ENCODE measurements at places on chromosomes 2 and 18.

DNA sequence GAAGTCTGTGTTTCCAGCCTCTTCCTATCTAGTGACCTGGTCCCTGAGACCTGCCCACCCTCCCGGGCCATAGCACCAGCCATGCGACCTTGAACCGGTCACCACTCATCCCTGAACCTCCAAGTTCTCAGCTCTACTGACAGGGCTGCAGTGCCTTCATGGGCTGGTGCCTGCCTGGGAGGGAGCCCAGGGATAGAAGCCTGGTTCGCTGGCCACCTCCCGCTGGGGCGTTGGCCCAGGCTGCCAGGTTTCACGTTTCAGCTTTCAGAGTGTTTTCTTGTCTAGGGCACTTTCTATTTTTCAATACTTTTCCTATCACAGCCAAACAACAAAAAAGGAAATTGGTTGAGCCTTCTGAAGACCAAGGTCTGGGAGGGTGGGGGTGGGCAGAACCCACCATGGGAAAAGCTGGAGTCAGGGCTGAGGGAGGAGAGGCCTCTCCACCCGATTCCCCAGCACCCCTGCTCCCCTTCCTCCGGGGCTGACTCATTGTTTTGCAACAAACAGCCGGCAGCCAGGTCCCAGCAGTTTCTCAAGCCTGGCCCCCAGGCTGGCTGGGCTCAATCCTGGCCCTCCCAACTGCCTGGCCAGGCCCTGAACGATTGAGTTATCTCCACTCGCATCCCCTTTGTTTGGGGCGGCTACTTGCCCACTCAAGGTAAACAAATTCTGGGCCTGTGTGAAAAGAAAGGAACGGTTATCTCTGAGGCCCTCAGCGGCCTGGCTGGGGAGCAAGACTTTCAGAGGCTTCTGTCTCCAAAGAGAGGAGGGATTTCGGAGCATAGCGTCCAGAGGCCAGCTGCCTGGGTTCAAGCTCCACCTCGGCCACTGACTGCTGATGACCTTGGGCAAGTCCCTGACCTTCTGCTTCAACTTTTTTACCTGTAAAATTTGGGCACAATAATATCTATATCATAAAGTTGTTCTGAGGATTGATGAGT lies 47.5 kb downstream of the ZFP36L2 start:
- H3K4me3 ChIP-seq, result peak overlapping the region; percentile 1
- peak overlapping the region; percentile 94 for H3K27ac ChIP-seq
- peak; percentile 82 for DNase-seq
- H3K36me3 ChIP-seq, result no peaks in the 10 kb centered on the region

DNA sequence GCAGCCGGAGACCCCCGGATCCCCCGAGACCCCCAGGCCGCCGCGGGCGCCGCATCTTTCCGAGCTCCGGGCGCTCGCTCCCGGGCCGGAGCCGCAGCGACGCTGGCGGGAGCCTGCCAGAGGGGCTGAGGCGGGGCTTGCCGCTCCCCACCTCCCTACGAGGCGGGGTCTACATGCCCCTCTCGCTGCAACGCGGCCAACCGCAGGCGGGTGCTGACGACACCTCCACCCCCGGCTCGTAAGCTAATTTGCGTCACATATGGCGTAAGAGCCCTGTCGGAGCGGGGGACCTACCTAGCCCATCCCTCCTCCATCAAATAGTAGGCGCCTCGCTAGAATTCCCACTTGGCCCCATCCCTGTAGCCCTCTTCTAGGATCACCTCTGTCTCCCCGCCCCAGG lies at the start of gene PTPRN:
Gene PTPRN, minus strand, starts transcription at position 124 of the 400 bp plus-strand sequence. Its CDS starts 69 bp downstream, at position 55.
- H3K4me3 ChIP-seq, result peak within 1 kb of the TSS; percentile 22
- no peaks in the 10 kb centered on the region for H3K36me3 ChIP-seq
- no peak within 1 kb of the TSS for H3K27ac ChIP-seq
- DNase-seq, result no peak

- H3K27me3 ChIP-seq, result no peaks in the 10 kb centered on the region
- no peak overlapping the region for H3K4me3 ChIP-seq
- H3K4me1 ChIP-seq, result no peaks in the 10 kb centered on the region
- no peak overlapping the region for H3K27ac ChIP-seq
Measured at GRCh38 chr2:163748420-163748819, 12.6 kb upstream of the FIGN start.

GRCh38 chr2:52775674-52776073 lies 991.9 kb upstream of the CHAC2 start:
- H3K27me3 ChIP-seq, result no peaks in the 10 kb centered on the region
- no peaks in the 10 kb centered on the region for H3K4me1 ChIP-seq
- no peaks in the 10 kb centered on the region for H3K36me3 ChIP-seq
- H3K4me3 ChIP-seq, result no peak overlapping the region

- no peak for DNase-seq
- no peaks in the 10 kb centered on the region for H3K27me3 ChIP-seq
- no peak overlapping the region for H3K27ac ChIP-seq
Measured at GRCh38 chr2:201660293-201660895, 17.1 kb upstream of the TMEM237 start.

DNA sequence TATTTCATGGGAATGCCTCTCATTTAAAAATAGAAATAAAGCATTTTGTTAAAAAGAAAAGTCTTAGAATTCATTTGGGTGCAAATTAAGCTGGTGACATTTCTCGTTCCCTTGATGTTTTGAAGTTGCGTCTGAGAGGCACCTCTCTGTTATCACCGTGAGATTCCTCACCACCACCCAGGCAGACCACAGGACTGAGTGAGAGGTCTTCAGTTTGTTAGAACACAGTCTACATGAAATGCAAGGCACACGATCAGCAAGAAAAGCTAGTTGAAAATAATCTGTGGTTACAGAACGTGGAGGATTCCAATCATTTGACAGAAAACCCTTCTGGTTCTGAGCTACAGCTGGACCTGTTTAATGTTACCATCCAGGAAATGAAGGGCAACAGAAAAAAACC lies 116.0 kb downstream of the UXS1 start:
- no peak overlapping the region for H3K4me3 ChIP-seq
- DNase-seq, result no peak
- H3K36me3 ChIP-seq, result no peaks in the 10 kb centered on the region
- H3K27me3 ChIP-seq, result peaks cover 21% of the 10 kb centered on the region

GRCh38 chr2:9518780-9519179 lies 36.9 kb downstream of the ADAM17 start:
- H3K36me3 ChIP-seq, result peaks cover 67% of the 10 kb centered on the region
- no peak for DNase-seq
- H3K27me3 ChIP-seq, result no peaks in the 10 kb centered on the region
- no peak overlapping the region for H3K27ac ChIP-seq
